ENCODE measurements at places on chromosomes 12 and 14. TPM values are rescaled to one million over a fixed set of nuclear protein-coding genes. Genes with fewer than 3 reads are reported as not detected.

Gene PSMA6
- total RNA-seq, result 269 TPM

Gene KRT77
- not detected for total RNA-seq

Gene FAR2
- total RNA-seq, result 60.5 TPM

Gene SCNN1A
- total RNA-seq, result 0.22 TPM

Gene BBS10
- total RNA-seq, result 18.5 TPM

Gene SDR9C7
- not detected for total RNA-seq

Gene CCT2
- total RNA-seq, result 430 TPM

Gene ASIC1
- total RNA-seq, result 1.1 TPM

Gene NELL2
- total RNA-seq, result 0.13 TPM

Gene RHOF
- total RNA-seq, result 18.2 TPM

Gene IL22
- not detected for total RNA-seq

Gene GOLGA5
- total RNA-seq, result 44.5 TPM

Gene PTPRR
- 0.86 TPM for total RNA-seq

Gene RPGRIP1
- total RNA-seq, result not detected

Gene RAD51B
- 26.6 TPM for total RNA-seq

Gene CTSG
- not detected for total RNA-seq

Gene KLHL33
- not detected for total RNA-seq

Gene ABCD2
- total RNA-seq, result not detected

Gene TAS2R46
- 9.4 TPM for total RNA-seq

Gene PPP4R4
- total RNA-seq, result under 0.01 TPM

Gene GUCY2C
- not detected for total RNA-seq

Gene EID3
- total RNA-seq, result 35.5 TPM

Gene TMEM19
- total RNA-seq, result 34.6 TPM

Gene TMCC3
- 36.4 TPM for total RNA-seq

Gene ADGRD1
- not detected for total RNA-seq

Gene PLEK2
- 11.1 TPM for total RNA-seq

Gene TRIM9
- 0.43 TPM for total RNA-seq

Gene MIPOL1
- 55.2 TPM for total RNA-seq

Gene FBXO33
- total RNA-seq, result 13.9 TPM

Gene ANKRD52
- total RNA-seq, result 25.0 TPM

Gene FMNL3
- 69.8 TPM for total RNA-seq

Gene OAS3
- total RNA-seq, result 24.5 TPM

Gene REC8
- 8.1 TPM for total RNA-seq

Gene UBR7
- total RNA-seq, result 38.0 TPM

Gene ATF7
- total RNA-seq, result 36.5 TPM

Gene HCAR1
- total RNA-seq, result not detected

Gene EML1
- 27.2 TPM for total RNA-seq

Gene FERMT2
- 189 TPM for total RNA-seq

Gene CELA1
- total RNA-seq, result not detected

Gene SAMD4A
- total RNA-seq, result 46.5 TPM

Gene CCDC198
- total RNA-seq, result not detected
